Activated CD4-positive, alpha-beta T cell treated with anti-CD3 and anti-CD28 coated beads, Interleukin-2, Interleukin-4, amounts not matched to agents 100 ng/mL and 50 ng/mL, durations not matched to agents 16 hours and 8 hours (primary cell): ENCODE measurements at places on chromosomes 16 and 17.

GRCh38 chr16:8740775-8741355 is 56.6 kb downstream of the TMEM186 start:
- no peak for DNase-seq

DNA sequence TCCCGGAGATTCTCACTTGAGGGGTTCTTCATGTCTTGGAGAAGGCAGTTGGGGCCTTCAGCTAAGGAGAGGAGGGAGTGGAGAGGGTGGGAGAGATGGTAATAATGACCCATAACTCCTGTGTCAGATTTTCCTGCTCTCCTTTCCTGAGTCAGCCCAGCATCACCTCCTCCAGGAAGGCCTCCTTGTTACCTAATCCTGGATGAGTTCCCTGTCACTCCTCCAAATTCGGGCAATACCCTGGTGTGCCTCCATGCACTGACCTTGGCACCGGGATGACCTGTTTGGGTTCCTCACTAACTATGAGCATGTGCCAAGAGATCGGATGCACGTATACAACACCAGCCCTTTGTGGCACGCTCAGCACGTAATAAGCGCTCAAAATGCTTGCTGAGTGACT is 38.8 kb downstream of the SDK2 start:
- DNase-seq: no peak

- DNase-seq: no peak
These were observed 26.2 kb upstream of the FOXK2 start for GRCh38 chr17:82493226-82493781.

GRCh38 chr16:85928401-85928820 is 29.4 kb downstream of the IRF8 start:
- DNase-seq: no peak

- DNase-seq: no peak
These were observed 101.7 kb upstream of the SEC14L1 start for GRCh38 chr17:77038884-77039555.

- no peak for DNase-seq
These were observed 479.6 kb downstream of the WWOX start for GRCh38 chr16:78579020-78579419.
